ENCODE measurements at places on chromosomes 5 and 9.
A peak's percentile ranks its signal among the peaks of the same experiment; 100 is the strongest.

- DNase-seq = no peak
These were observed 53.1 kb upstream of the NREP start for GRCh38 chr5:111810112-111810511.

DNA sequence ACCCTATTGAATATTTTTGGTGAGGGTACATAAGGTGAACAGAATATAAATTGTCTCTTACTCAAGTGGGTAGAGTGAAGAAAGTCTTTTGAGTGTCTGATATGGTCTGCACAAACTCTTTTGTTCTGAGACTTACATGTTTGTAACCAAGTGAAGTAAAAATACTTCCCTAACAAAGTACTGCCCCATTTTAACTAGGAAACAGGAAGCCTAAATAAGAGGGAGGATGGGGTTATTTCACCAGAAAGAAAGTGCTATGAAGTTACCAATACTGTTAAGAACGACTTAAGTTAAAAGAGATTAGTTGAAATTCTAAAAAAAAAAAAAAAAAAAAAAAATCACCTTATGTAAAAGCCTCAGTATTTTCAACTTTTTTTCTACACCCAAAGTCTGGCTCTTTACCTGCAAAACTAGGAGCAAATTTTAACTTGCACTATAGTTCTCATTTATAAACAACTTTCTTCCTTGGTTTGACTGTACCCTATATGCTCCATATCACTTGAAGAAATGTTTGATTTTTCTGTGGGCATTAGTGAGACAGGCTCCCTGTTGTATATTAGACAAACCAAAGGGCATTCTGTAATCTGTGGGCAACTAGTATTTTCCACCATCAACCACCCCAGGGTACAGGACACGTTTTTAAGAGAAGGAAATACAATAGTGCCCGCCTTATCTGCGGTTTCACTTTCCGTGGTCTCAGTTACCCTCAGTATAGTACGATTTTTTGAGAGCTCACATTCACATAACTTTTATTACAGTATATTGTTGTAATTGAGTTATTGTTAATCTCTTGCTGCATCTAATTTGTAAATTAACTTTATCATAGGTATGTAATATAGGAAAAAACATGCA lies 127.7 kb downstream of the NR3C1 start:
- DNase-seq = no peak

DNA sequence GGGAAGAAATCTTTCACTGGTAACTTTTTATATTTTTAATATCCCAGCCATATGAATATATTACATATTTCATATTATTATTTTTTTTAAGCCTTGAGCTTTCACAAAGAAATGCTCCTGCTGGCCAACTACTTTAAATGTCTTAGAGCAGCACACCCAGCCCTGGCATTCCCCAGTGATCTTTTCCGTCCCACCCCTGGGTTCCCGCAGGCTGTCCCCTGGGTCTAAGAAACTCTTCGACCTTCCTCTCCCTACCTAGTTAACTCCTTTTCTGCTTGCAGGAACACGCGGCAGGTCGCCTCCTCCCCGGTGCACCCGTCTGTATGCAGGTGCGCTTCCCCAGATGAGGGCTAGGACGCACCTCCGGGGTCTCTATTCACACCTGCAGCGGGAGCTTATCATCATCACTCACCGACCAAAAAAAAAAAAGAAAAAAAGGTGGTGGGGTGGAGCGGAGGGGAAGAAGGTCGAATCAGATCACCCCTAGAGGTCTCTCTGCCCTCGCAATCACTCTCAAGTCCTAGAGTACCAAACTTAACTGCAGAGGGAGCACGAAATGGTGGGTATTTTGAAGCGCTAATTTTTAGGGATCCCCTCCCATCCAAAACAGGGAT lies 696 bp downstream of the ZFP62 start:
- DNase-seq = peak; percentile 81

GRCh38 chr9:93958121-93958818 lies 3.1 kb upstream of the BARX1 start:
- DNase-seq = no peak

- DNase-seq = no peak
These were observed 78.6 kb downstream of the CFAP77 start for GRCh38 chr9:132488626-132489025.

GRCh38 chr5:157915638-157916037 lies 56.7 kb upstream of the CLINT1 start:
- no peak for DNase-seq

- DNase-seq = no peak
These were observed 178.4 kb downstream of the MACROH2A1 start for GRCh38 chr5:135220394-135221186.

- peak; percentile 84 for DNase-seq
These were observed 3.5 kb downstream of the GZMK start for GRCh38 chr5:55027595-55027994.

DNA sequence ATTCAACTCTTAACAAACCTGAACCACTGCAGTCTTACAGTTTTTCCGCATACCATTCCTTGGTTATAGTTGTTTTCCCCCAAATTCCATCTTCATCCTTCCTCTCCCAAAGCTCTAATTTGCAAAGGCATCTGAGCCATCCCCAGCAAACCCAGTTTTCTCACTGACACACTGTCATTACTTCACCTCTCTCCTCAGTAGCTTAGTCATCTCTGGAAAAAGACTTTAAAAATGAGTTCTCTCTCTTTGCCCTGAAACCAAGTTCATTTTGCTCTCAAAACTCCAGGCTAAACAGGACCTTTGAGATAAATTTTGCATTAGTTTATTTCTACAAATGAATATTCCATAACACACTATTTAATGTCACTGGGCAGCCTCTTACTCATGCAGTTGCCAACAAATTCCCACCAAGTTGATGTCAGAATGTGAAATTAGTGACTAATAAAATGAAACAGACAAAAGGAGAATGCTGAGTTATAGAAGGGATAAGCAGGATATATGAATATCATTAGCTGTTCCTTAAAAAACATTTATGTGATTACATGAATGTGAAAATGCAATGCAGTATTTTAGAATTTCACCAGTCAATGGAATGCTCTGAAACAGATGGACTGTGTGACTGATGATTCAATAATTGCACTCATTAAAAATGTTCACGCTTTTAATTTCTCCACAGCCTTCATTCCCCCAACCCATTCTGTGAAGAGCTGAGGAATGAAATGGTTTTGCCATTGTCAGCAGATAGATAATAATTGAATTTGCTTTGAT lies 107.4 kb upstream of the DMAC1 start:
- no peak for DNase-seq

DNA sequence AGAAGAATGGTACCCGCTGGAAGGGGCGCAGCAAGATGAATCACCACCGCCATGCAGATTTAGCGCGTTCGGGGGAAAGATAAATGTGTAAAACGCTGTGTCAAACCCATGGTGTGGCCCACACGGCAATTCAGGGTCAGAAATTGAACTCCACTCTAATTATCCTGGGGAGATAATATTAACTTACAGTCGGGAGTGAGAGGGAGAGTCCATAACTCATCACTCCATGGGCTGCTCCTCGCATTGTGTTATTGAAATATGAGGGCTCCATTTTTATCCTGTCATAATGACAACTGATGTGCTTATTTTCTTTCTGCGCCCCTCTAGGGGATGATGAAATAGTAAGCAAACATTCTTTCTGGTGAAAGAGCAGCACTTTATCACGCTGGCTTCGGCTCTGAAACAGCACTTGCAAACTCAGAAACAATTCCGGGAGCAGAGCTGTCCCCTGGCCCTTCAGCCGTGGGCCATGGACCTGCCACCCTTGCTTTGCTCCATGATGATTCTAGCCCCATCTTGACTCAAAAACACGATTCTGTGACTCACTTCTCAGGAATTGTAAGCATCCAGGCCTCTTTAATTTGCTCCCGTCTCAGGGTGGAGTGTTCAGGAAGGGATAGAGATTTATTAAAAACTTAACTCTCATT lies 431.6 kb downstream of the IRX1 start:
- DNase-seq = no peak

- no peak for DNase-seq
These were observed 58.6 kb upstream of the ZSWIM6 start for GRCh38 chr5:61273279-61273975.

- DNase-seq = no peak
These were observed 137.7 kb downstream of the SPATA31D1 start for GRCh38 chr9:82126256-82126655.

DNA sequence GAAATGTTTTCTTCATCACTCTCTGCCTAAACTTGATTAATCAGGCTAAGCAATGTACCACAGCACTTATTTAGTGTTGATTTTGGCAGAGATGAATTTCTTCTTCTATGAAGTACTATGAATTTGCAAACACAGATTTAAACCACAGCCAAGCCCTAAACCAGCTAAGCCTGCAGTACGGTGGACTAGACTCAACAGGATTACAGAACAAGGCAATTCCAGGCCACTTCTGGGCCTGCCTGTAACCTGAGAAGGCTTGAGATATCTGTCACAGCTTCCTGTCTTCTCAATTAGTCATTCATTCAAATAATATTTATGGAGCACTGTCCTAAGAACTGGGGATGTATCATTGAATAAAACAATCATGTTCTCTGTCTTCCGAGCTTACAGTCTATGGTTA lies 32.4 kb upstream of the CAST start:
- no peak for DNase-seq

DNA sequence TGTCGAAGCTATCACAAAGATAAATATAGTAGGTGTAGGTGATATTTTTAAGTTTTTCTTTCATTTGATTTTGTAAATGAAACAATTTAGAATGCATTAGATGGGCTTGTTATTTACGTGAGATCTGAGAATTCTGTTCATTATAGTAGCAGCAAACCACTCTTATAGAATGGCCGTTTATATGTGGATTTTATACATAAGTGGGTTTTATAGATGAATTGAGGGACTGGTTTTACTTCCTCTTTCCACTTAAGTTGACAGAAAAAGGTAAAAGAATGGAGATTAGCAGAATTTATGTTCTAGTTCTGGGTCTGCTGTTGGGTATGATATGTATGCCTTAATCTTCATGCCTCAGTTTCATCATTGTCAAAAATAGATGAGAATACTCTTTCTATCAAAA lies 5.6 kb downstream of the RMI1 start:
- DNase-seq = no peak

- DNase-seq = no peak
These were observed 296.9 kb downstream of the FAM170A start for GRCh38 chr5:119926301-119926700.

- DNase-seq = no peak
These were observed 33.3 kb upstream of the SLCO6A1 start for GRCh38 chr5:102532123-102532522.

GRCh38 chr5:67287510-67288268 lies 91.1 kb upstream of the CD180 start:
- DNase-seq = no peak

DNA sequence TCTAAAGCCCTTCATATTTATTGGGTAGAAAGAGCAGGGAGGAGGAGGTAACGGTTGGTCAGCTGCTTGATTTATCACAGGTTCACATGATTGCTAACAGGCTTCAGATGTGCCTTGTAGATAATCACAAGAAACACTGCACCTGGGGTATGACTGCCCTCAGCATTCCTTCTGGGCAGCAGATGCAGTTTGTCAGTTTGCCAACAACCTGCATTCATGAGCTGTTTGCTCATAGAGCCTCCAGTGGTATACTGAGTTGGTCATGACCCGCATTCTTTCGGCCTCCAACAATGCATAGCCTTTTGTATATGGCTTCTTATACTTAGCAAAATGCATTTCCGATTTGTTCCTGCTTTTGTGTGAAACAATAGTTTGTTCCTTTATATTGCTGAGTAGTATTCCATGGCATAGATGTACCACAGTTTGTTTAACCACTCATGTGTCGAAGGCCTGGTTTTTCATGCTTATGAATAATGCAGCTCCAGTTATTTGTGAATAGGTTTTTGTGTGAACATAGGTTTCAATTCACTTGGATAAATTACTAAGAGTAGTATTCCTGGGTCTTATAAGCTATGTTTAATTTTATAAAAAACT lies 83.6 kb downstream of the ARHGEF28 start:
- no peak for DNase-seq

GRCh38 chr5:5605170-5605764 lies 182.8 kb downstream of the ICE1 start:
- no peak for DNase-seq

DNA sequence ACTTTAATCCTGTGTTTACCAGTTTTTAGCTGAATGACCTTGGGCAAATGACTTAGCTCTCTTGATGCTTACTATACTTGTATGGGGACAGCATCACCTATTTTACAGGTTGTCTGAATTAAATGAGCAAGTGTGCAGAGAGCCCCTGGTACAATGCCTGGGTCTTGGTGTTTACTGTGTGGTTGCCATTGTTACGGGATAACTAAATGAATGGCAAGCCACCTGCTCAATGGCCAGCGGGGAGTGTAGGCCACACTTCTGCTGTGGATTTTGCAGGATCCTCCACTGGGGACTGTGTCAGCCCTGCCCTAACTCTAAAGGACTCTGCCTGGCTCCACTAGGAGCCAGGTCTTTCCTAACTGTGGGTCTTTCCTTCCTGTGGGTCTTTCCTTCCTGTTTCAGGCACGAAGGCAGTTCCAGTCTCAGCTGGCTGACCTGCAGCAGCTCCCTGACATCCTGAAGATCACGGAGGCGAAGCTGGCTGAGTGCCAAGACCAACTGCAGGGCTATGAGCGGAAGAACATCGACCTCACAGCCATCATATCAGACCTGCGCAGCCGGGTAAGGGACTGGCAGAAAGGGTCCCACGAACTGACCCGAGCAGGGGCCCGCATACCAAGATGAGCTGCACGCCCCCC lies 10.3 kb upstream of the GLE1 start:
- DNase-seq = no peak

DNA sequence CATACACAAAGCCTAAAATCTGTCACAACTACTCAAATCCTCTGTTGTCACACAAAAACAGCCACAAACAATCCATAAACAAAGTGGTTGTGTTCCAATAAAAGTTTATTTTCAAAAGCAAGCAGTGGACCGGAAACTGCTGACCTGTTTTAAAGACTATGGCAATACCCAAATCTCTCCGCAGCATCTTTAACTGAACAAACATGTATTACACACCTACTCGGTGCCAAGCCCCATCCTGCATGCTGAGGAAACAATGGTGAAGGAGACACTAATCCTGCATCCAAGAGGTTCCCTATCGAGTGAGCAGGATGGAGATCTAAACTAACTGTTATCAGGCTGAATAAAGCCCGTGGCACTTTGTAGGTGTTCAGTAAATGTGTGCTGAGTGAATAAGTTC lies 11.2 kb downstream of the CDK5RAP2 start:
- no peak for DNase-seq

- DNase-seq = no peak
These were observed 20.1 kb upstream of the AFAP1L1 start for GRCh38 chr5:149251546-149251945.

DNA sequence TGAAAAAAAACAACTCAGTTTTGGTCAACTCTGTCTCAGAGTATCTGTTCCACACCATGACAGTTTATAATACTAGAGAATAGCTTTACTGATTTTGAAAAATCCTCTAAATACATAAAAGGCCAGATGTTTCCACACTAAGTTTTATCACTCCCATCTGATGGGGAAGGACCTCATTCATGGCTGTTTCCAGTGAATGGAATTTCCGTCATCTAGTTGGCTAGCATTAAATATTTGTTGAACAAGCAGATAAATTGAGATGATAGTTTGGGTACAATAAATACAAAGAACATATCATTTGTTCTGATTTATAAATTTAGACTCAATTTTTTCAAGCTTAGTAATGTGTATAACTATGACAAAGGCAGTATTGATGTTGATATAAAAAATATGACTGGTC lies 408.5 kb downstream of the PTPRD start:
- no peak for DNase-seq
